ENCODE measurements at places on chromosomes 3 and 15. TPM values are rescaled to one million over a fixed set of nuclear protein-coding genes. Genes with fewer than 3 reads are reported as not detected.

The SLC22A13 gene
- total RNA-seq, result 0.30 TPM

The CACNA2D3 gene
- 16.9 TPM for total RNA-seq

The CHRFAM7A gene
- 3.3 TPM for total RNA-seq

The COL7A1 gene
- total RNA-seq, result 26.6 TPM

The ARRDC4 gene
- 6.6 TPM for total RNA-seq

The MYRIP gene
- total RNA-seq, result 1.2 TPM

The MDFIC2 gene
- total RNA-seq, result not detected

The SNX1 gene
- 69.0 TPM for total RNA-seq

The ALDH1L1 gene
- total RNA-seq, result 10.9 TPM

The PIERCE2 gene
- total RNA-seq, result 3.7 TPM

The FBXW12 gene
- 0.50 TPM for total RNA-seq

The MYO1E gene
- 3.4 TPM for total RNA-seq

The ANKRD63 gene
- total RNA-seq, result not detected

The TM4SF18 gene
- total RNA-seq, result 0.04 TPM

The SLC22A14 gene
- 0.21 TPM for total RNA-seq

The UPK1B gene
- 0.35 TPM for total RNA-seq

The FSIP1 gene
- 3.3 TPM for total RNA-seq

The SPESP1 gene
- not detected for total RNA-seq

The PIGB gene
- total RNA-seq, result 7.0 TPM

- ATAC-seq, result peak; percentile 42
Observed at GRCh38 chr3:134312873-134313846, 61.1 kb downstream of the AMOTL2 start.

- ATAC-seq, result no peak
Observed at GRCh38 chr3:148757238-148758215, 59.8 kb downstream of the AGTR1 start.

DNA sequence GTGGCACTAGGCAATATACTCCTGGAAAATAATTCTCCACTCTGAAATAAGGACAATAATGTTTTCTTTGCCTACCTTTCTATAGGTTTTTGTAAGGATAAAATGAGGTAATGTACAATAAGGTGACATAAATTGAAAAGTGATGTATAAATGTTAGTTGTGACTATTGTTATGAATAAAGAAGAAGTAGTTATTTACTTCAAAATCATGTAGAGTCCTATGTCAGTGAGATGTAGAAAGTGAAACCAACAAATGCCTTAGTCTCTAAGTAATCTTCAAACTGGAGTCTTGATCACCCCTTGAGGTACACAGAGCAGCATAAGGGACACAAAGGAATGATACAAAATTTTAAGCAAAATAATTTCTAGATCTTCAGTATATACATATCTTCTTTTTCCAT, 60.3 kb upstream of the TP63 start:
- ATAC-seq, result no peak

DNA sequence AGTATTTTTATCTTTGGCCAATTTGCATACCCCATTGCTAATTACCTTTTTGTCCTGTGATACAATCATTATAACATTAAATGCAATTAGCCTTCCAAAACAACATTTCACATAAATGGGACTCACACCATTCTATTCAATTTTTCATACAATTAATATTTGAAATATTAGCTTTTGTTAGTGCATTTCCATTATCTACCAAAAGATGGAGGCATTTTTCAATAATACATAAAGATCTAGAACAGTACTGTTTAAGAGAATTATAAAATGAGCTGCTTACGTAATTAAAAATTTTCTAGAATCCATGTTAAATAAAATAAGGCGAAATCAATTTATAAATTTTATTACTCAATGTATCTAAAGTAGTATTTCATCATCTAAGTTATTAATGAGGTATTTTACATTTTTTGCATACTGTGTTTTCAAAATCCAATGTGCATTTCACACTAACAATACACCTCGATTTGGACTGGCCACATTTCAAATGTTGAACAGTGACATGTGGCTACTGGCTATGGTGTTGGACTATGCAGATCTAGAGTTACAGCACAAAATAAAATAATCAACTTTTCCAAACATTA, 74.3 kb downstream of the TJP1 start:
- ATAC-seq, result no peak

GRCh38 chr15:40508216-40508615, 37.4 kb downstream of the CHST14 start:
- ATAC-seq, result no peak

GRCh38 chr15:92892201-92892555, 7.9 kb upstream of the CHD2 start:
- ATAC-seq, result no peak

DNA sequence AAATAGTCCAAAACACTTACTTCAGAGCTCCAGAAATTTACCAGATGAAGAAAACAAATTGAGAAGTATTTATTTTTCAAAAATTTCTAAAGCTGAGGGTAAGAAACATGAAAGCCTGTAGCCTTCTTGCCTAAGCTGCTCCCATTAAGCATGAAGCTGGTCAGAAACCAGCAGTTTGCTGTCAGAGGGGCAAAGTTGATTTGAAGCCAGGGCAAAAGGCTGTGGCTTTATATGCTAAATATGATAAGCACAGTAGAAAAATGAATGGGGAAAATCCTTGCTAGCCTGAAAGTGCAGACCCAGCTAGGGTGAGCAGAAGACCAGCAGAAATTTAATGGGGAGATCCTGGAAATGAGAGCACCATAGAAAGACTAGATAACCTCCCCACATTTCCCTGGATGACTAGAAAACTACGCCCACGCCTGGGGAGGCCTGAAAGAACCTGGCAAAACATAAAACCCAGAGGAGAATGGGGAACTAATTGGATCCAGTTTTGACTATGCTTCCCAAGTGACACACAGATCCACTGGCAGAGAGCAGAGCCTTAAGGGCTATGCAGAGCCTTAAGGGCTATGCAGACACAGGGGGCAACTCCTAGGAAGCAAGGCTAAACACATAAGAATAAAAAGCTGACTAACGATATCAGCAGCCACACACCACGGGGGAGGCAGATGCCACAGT, 43.0 kb upstream of the HEG1 start:
- ATAC-seq, result no peak

DNA sequence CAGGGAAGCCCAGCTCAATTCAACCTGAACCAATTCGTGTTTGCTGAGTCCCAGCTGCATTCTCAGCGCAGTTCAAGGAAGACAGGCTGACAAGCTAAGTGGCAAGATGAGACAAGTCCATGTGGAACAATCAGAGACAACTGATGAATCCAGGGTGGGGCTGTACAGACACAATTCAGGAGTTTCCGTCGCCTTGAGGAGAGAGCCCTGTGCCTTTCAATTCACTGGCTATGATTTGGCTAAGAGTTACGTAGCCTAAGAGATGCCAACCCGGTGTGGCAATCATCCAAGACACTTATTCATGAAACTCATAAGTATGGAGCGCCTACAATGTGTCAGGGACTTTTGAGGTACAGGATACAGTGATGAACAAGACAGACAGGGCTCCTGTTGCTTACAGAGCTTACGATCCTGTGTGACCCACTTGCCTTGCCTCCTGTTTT, 15.5 kb upstream of the ZBED2 start:
- ATAC-seq, result no peak

DNA sequence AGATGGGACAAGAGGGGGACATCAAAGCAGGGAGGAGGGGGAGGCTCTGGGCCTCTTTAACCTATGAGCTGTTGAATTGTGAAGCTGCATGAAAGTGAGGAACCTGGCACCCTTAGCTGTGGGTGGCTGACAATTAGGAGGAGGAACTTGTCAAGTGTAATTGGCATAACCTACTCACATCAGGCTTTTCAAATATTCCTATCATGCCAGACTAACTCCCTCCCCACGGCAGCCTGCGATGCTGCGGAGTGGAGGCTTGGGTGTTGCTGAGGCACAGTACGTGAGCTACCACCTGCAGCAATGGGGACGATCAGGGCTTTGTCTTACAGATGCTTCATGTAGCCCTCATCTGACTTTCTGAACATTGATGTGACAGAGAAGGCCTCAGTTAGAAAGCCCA, 180.7 kb upstream of the SNTN start:
- ATAC-seq, result no peak

GRCh38 chr15:32035285-32035684, 5.0 kb downstream of the CHRNA7 start:
- no peak for ATAC-seq

DNA sequence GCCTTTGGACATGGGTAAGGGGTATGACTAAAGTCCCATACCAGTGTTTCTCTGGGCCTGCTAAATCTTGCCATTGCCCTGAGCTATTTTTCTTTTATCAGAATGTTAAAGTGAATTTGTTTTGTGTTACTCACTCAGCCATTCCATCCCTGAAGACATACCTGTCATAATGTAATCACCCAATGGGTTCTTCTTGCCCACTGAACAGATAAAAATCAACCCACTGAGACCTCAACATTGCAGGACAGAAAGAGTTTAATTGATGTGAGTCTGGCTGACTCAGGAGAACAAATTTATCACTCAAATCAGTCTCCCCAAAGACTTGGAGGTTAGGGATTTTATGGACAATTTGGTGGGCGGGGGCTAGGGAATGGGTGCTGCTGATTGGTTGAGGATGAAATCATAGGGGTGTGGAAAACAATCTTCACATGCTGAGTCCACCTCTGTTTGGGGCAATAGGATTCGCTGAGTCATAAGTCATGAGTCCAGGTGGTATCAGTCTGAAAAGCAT, 47.4 kb downstream of the ILDR1 start:
- no peak for ATAC-seq

DNA sequence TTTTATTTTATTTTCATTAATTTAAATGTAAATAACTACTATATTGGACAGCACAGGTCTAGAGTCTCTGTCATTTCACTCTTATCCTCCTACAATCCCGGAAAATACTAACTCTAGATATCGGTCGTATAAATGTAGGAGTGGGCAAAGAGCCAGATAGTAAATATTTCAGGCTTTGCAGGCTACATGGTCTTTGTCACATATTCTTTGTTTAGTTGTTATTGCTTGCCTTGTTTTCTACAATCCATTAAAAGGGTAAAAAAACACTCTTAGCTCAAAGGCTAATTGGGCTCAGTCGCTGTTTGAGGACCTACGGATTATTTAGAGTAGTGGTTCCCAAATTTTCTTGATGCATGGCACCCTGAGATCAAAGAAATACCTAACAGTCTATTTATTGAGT, 1.7 kb downstream of the KNL1 start:
- no peak for ATAC-seq

DNA sequence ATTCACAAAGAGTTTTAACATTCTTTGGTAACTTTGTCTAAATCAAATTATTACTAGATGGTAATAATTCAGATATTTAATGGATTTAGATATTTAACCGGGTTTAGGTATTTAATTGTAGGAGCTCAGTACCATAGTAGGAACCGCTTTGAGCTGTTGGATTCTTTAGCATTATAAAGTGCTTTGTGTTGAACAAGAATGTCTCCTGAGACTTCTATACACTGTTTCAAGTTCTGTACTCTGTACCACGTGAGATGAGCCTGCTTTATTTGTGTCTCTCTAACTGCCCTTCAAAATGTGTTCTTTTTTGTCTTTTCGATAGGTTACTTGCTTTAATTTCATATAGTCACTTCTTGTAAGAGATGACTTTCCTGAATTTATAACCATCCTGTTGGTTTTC, 36.0 kb downstream of the ZFAND6 start:
- ATAC-seq, result no peak

DNA sequence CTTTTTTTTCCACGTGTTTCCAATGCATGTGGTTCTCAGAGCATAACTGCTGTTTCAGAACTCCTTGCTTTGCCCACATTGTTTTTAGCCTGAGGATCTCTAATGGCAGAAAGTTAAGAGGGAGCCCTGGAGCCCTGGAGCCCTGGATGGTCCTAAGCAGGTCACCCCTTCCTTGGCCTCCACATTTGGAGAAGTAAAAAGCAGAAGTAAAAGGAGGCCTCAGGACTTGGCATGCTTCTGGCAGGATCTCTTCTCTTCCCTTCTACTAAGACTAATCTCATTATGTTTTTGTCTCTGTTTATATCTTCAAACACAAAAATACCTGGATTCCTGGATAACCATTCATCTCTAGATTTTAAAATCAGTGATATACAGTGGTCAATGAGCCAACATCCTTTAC, 50.1 kb downstream of the P2RY1 start:
- no peak for ATAC-seq

GRCh38 chr3:167733961-167734497, 663 bp downstream of the PDCD10 start:
- ATAC-seq, result no peak

- no peak for ATAC-seq
Observed at GRCh38 chr3:9875448-9875847, 4.6 kb downstream of the CIDEC start.

GRCh38 chr3:148957586-148957985, 33.8 kb upstream of the GYG1 start:
- no peak for ATAC-seq

- peak; percentile 90 for ATAC-seq
Observed at GRCh38 chr3:2770451-2770850, 339.7 kb downstream of the IL5RA start.

GRCh38 chr3:139745831-139746230, 68.1 kb upstream of the NMNAT3 start:
- no peak for ATAC-seq

DNA sequence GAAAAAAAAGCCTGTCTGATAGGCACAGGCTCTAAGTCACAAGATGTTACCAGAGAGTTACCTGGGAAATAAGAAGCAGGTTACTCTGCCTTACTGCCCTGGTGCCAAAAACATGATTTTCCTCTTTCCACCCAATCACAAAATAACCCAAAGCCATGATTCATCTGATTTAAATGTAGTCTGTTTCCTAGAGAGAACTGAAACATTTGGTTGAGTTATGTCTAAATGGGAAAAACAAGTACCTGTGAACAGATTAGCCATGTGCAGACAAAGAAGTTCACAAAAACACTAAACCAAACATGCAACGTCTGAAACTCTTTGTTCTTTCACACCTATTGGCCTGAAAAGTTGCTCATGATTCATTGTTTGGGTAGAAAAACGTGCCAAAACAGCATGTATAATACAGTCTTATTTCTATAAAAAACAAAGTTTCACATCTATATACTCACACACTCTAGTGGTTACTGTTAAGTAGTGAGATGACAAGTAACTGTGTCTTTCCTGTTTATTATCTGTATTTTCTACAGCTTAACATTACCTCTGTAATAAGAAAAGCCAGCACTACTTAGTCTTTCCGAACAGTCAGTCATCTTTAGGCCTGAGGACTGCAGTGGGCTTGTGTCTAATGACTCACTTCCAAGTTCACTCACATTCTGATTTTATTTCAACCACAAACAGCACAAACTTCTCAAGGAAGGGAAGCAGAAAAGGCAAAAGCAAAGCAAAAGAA, 30.2 kb downstream of the FAM174B start:
- ATAC-seq, result no peak

- no peak for ATAC-seq
Observed at GRCh38 chr15:38299216-38299615, 46.6 kb downstream of the SPRED1 start.

- no peak for ATAC-seq
Observed at GRCh38 chr15:55873024-55873720, 120.2 kb downstream of the NEDD4 start.

DNA sequence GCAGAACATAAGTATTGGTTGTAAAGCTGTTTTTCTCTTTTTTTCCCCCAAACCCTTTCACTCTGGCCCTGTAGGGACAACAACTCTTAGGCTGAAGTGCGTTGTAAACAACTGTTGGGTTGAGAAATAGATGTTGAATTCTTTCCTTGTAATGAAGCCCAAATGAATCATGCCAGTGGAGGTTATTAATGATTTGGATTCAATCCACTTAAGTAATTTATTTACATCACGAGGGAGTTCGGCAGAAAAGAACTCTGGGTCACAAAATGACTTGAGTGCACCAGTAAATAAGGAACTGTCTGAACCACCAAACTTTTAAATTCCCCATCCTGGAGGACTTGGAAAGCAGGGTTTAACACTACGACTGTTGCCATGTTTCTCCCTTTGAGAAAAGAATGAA, 218.9 kb downstream of the PDZRN3 start:
- ATAC-seq, result no peak

GRCh38 chr3:122183521-122183892, at the start of gene CASR:
TSS of gene CASR (plus strand) at chr3:122183668. CDS start at chr3:122254190, 70,522 bp downstream.
- ATAC-seq, result no peak
